ENCODE measurements at places on chromosomes 11 and 22.

DNA sequence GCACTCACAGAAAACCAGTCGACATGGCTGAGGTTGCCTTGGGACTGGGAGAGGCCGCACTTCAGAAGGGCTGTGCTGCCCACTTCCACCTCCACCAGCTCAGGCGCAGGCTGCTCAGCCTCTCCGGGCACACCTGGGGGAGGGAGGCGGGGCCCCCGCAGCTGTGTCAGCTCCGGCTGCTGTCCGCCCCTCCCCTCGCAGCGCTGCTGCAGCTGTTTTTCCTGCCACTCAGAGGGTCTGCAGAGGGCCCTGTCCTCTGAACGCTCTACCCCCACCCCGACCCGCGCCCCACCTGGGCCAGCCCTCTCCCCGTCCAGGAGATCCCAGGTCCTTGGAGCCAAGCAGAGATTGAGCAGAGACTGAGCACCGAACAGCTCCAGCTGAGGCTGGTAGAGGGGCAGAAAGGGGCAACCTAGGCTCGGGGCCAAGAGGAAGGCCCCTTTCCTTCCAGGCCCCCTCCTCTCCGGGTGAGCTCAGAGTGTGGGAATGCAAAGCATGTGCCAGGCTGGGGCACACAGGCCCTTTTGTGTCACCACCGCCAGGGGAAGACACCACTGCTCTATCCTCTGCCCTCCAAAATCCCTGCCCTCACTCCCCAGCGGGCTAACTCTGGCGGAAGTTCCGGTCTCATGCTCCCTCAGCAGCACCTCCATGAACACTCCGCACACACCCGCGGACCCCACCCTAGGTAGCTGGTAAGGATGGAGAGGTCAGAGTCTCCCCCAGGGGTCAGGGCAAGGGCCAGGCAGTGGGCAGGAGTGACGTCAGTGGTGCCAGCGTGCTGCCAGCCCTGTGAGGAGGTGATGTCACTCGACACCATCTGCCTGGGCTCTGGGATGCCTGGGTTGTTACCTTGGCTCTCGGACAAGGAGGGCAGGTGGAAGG lies 1.6 kb downstream of the MCAM start:
- DNase-seq = no peak

DNA sequence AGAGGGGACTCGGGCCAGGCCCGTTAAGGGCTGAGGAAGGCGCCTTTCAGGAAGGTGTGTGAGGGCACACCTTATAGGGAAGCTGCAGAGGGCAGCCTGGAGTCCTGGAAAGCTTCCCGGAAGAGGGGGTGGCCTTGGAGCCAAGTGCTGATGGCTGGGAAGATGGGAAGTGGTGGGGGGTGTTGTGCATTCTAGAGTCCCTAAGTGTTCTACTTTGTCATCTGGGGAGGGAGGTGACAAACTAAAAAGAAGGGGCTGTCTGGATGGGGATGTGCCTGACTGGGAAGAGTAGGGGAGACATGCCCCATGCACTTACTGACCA lies 6.8 kb downstream of the ZDHHC8 start:
- DNase-seq = no peak

DNA sequence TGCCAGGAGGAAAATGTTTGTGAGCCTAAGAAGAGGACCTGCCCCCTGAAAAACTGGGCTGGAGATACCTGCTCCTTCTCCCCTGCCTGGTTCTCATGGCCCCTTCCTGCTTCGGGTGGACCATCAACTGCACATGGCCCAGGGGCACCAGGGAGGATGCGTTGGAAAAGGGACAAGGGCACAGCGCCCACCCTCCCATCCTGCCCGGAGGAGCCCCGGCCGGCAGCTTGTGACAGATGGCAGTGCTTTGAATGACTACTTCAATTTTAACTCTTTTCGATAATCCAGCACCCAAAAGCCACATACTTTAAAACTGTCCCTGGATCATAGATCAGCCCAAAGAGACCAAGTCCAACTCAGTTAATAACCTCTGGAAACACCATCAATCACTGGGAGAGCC lies 135.8 kb upstream of the NECTIN1 start:
- DNase-seq = no peak

DNA sequence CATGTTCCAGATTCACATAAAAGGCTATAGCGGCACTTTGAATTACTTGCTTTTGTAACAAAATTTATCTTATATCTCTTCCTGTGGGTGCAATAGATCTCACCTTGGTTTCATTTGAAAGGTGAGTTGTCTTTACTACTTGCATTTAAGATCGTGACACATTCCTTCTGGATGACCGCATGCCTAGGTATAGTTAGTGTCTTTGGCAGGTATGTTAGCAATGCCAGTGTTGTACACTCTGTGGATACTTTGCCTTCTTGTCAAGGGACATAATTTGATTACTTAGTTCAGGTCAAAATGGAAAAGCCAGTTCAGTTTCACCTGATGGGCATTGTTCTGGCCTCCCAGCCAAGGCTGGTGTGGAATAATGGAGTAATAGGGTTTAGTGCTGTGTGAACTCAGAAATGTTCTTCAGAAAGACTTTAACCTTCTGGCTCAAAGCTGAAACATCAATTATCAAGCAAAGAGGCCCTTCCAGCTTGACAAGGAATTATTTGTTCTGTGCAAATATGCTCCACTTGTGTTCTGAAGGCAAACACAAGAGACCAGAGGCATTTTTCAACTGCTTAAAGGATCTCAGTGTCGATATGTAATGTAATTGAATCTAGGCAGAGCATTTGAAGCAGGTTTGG lies 64.6 kb downstream of the AMOTL1 start:
- DNase-seq = no peak

- DNase-seq = no peak
Measured at GRCh38 chr11:100984668-100985067, 144.9 kb downstream of the PGR start.

- no peak for DNase-seq
Measured at GRCh38 chr11:44941259-44942021, 9.2 kb downstream of the TP53I11 start.

DNA sequence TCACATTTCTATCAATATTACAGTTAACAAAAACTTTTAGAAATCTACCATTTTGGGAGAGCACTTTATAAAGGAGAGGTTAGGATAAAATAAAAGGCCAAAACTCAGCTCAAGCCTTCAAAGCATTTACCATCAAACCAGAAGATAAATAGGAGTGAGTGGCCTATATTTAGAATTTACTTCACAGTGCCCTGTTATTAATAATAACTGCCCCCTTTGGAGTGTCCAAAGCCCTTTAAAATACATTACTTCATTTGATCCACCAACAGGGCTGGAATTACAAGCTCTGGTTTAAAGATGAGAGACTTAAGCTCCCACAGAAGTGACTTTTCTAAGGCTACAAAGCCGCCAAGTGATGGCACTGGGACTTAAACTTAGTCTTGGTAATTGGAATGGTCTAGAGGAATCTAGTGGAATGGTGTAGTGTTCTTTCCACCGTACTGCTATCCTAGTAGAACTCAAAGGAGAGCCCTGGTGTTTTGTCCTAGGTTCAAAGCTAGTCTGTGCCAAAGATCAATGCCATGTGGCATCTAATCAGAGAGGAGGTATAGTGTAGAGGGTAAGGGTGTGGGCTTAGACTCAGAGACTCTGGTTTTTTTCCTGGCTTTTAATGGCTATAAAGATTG lies 21.2 kb upstream of the MTMR3 start:
- no peak for DNase-seq

DNA sequence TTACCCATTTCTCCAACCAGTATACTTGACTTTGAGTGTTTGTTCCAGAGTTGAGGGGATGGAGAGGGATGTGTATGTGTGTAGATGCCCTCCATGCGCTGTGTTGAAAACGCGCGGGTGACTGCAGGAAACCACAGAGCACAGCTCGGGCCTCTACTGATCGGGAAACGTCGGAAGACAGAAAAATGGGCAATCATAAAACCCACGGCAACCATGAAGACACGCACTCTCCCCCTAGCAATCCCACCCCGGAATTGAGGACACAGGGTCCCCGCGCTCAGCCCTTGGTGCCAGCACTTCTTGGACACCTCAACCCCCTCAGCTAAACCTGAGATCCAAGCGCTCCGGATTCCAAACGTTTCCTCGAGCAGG lies 251 bp upstream of the UQCC3 start:
- DNase-seq = no peak

GRCh38 chr11:45677770-45678512 lies 12.5 kb upstream of the CHST1 start:
- no peak for DNase-seq

All from Panc1 (cell line).